ENCODE measurements at places on chromosomes 12 and 14. TPM values are rescaled to one million over a fixed set of nuclear protein-coding genes. Genes with fewer than 3 reads are reported as not detected.

Gene NINJ2
- total RNA-seq = 2.6 TPM

Gene RHNO1
- 10.4 TPM for total RNA-seq

Gene PLCZ1
- not detected for total RNA-seq

Gene BEST3
- 45.4 TPM for total RNA-seq

Gene PDE3A
- 18.3 TPM for total RNA-seq

Gene ARL1
- total RNA-seq = 42.3 TPM

Gene MYO1A
- not detected for total RNA-seq

Gene TMED8
- 3.7 TPM for total RNA-seq

Gene SLC39A5
- total RNA-seq = not detected

Gene DCN
- 688 TPM for total RNA-seq

Gene LRRC43
- not detected for total RNA-seq

Gene ERBB3
- total RNA-seq = 154 TPM

Gene CLEC14A
- total RNA-seq = 25.1 TPM

Gene OTX2
- total RNA-seq = not detected

Gene B3GNT4
- total RNA-seq = not detected

Gene CLECL1
- total RNA-seq = not detected

Gene AVPR1A
- total RNA-seq = 14.1 TPM

Gene RDH5
- 19.8 TPM for total RNA-seq

Gene ENDOU
- total RNA-seq = 1.0 TPM

Gene LRRC10
- total RNA-seq = 0.52 TPM

Gene SERPINA9
- not detected for total RNA-seq

Gene PPM1A
- 36.0 TPM for total RNA-seq

Gene RNF212B
- total RNA-seq = not detected

Gene MCRS1
- total RNA-seq = 33.9 TPM

Gene MANSC4
- not detected for total RNA-seq

Gene SLCO1B1
- total RNA-seq = not detected

Gene ZNF705A
- not detected for total RNA-seq

Gene GPRC5A
- 1.0 TPM for total RNA-seq

Gene LRFN5
- total RNA-seq = 12.0 TPM

Gene PTPRQ
- 3.7 TPM for total RNA-seq

Gene ST8SIA1
- 5.2 TPM for total RNA-seq

Gene SDR9C7
- not detected for total RNA-seq

Gene ZDHHC22
- 0.52 TPM for total RNA-seq

Gene CYP46A1
- total RNA-seq = 2.1 TPM

Gene APOF
- total RNA-seq = not detected

Gene SMIM41
- not detected for total RNA-seq

Gene EID3
- 2.1 TPM for total RNA-seq

Gene KCNJ8
- total RNA-seq = 32.4 TPM

Data from skeletal muscle tissue (tissue), 5 donors.